ENCODE measurements at places on chromosomes 2 and 18.
A peak's percentile ranks its signal among the peaks of the same experiment; 100 is the strongest.

GRCh38 chr18:31382107-31382506 lies 5.5 kb downstream of the DSG4 start:
- DNase-seq: no peak

GRCh38 chr2:181106229-181106628 lies 125.8 kb downstream of the UBE2E3 start:
- no peak for DNase-seq

DNA sequence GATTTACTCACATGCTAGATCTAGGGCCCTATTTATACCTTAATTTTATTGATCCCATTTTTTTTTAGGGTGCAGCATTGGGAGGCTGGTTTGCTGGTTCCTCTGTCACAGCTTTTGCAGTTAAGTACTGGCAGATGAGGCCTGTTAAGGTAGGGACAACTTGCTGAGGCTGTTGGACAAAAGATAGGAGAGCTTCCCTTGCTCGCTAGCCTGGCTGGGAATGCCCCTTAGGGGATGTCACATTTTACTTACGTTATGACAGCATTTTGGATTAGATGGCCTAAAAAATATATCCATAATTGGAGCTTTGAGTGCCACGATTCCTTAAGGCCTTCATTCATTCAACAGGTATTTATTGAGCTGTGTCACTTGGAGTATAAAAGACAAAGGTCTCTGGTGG lies 8.2 kb downstream of the LGALSL start:
- no peak for DNase-seq

- no peak for DNase-seq
These were observed 56.6 kb upstream of the UGP2 start for GRCh38 chr2:63785096-63785495.

GRCh38 chr2:230174466-230174865 lies 45.3 kb downstream of the SP110 start:
- DNase-seq: no peak

- no peak for DNase-seq
These were observed 34.4 kb upstream of the SH3BP4 start for GRCh38 chr2:234917211-234917975.

DNA sequence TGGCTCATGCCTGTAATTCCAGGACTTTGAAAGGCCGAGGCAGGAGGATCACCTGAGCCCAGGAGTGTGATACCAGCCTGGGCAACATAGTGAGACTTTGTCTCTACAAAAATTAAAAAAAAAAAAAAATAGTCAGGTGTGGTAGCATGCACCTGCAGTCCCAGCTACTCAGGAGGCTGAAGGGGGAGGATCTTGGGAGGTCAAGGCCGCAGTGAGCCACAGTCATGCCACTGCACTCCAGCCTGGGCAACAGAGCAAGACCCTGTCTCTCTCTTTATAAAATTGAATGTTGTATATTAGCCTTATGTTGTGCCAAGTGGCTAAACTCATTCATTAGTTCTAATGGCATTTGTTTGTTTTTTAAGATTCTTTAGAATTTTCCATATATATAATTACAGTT lies 207.7 kb upstream of the COPS8 start:
- DNase-seq: no peak

- no peak for DNase-seq
These were observed 143.3 kb upstream of the ITGA4 start for GRCh38 chr2:181313845-181314244.

- no peak for DNase-seq
These were observed 5.1 kb upstream of the COLEC12 start for GRCh38 chr18:505483-506122.

GRCh38 chr2:38765551-38765950 lies 12.5 kb upstream of the GEMIN6 start:
- no peak for DNase-seq

GRCh38 chr2:44836174-44836573 lies 105.3 kb upstream of the SIX3 start:
- DNase-seq: no peak

- no peak for DNase-seq
These were observed 784.6 kb upstream of the ZEB2 start for GRCh38 chr2:145304501-145304900.

GRCh38 chr18:23189768-23190661 lies 54.7 kb downstream of the CABLES1 start:
- no peak for DNase-seq

GRCh38 chr18:78719821-78720220 lies 259.8 kb upstream of the SALL3 start:
- no peak for DNase-seq

GRCh38 chr2:25618676-25619075 lies 54.7 kb downstream of the DTNB start:
- no peak for DNase-seq

- DNase-seq: no peak
These were observed 66.8 kb downstream of the EPB41L5 start for GRCh38 chr2:120079647-120080046.

DNA sequence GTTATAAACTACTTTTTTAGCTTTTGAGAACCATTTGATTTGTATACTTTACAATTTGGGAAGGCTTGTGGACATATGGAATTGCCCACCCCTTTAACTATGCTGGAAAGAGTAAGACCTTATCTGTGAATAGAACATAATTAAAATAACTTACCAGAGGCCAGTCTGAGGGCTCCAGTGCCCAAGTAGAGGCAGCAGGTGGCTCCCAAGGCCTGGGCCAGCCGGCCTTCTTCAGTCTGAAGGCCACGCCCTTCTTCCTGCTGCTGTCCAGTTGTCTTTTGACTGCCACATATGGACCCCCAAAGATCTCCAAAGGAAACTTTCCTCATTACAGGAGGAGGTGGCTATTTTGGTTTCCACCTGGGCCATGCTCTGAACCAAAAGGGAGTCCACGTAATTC lies 12.0 kb upstream of the IL18RAP start:
- DNase-seq: no peak

- DNase-seq: no peak
These were observed 48.2 kb upstream of the PPM1B start for GRCh38 chr2:44120428-44120827.

DNA sequence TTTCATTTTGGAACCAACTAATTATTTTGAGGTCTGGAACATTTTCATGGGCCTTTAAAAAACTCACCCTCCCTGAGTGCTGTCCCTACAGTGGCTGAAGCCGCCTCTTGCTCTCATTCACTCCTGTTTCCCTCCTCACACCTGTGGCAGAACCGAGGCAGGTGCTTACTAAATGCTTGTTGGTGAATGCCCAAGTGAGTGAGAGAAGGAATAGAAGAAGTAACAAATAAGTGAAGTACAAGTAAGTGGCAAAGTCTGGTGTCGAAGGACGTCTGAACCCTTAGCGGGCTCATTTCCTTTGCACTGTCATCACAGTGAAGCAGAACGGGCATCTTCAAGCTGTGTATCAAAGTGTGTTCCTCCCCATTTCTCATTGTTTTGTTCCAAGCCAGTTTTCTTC lies 135.2 kb downstream of the RHBDD1 start:
- no peak for DNase-seq

DNA sequence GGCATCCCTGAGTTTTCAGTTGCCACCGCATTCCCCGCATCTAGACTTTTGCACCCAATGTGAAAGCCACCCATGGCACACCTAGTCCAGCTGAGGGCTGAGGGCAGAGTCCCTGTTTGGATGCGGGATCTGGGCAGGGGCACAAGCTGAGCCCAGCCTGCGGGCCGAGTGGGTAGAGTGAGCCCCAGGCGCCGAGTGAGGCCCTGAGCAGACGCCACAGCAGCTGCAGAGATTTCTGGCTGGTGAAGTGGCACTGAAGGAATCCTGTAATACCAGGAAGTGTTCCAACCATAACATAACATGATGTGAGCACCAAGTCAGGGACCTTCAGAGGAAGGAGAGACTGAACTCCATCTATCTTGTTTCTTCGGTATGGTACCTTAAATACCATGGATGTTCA lies 27.7 kb upstream of the FRZB start:
- DNase-seq: no peak

DNA sequence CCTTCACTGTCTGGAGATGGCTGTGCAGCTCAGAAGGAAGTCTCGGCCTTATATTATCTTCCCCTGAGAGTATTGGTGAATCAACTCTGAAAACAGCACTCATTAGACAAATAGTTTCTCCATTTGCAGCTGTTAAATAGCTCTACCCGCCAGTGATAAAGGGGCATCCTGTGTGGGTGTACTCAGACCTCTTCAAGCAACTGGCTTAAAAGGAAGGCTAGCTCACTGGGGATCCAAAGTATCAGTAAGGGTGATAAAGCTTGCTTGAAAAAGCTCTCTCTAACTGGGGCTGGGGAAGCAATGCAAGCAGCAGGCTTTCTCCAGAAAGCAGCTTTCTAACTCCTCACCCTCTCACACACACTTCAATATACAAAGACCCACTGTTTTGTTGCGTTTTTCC lies 64.9 kb upstream of the PSMD14 start:
- DNase-seq: peak; percentile 11

DNA sequence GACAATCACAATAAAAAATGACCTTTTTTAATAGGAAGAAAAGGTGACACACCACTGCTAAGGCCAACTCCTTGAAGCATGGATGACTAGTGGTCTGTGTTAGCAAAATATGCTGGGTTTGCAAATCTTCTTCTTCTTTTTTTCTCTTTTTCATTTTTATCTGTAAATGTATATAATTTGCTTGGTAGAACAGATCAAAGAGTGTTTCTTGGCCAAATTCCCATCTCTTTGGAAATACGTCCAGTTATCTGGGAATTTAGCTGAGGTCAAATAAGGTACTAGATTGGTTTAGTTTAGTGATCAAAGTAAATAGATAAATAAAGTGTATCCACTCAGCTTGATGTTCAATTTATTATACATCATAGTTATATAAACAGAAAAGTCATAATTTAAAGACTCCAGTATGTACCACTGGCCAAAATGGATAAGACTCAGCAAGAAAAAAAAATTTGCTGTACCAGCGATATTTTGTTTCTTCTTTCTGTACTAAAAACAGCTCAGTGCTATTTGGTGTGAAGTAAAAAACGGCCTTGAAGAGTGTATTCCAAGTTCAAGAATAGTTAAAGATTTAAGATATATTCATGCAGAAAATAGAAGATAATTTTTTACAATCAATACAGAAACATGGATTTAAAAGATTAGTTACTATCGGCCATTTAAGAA lies 738.6 kb upstream of the PIK3C3 start:
- no peak for DNase-seq

DNA sequence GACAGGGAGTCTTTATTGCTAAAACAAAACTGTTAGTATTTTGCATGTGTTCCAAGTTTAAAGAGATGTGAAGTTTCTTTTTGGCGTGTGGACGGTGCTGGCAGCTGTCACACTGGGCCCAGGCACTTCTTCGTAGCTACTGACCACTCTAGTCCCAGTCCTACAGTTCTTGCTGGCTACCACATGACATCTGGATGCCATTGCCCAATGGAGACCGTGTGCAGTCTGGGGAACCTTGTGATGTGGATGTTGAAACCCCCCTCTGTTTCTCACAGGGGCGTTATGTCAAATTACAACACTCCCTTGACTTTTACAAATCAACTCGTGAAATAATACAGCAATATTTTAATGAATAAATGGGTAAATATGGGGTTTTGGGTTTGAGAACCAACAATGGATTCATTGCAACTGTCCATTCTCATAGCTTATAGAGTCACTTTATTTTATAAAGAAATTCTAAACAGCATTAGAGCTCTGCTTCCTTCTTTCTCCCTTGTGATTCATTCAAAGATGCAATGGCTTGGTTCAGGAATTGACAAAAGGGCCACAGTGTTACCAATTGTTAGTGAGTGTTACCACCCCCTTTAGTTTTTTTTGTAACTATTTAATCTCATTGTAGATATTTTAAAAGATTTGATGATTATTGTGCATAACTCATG lies 1.2 kb downstream of the GPD2 start:
- DNase-seq: no peak

DNA sequence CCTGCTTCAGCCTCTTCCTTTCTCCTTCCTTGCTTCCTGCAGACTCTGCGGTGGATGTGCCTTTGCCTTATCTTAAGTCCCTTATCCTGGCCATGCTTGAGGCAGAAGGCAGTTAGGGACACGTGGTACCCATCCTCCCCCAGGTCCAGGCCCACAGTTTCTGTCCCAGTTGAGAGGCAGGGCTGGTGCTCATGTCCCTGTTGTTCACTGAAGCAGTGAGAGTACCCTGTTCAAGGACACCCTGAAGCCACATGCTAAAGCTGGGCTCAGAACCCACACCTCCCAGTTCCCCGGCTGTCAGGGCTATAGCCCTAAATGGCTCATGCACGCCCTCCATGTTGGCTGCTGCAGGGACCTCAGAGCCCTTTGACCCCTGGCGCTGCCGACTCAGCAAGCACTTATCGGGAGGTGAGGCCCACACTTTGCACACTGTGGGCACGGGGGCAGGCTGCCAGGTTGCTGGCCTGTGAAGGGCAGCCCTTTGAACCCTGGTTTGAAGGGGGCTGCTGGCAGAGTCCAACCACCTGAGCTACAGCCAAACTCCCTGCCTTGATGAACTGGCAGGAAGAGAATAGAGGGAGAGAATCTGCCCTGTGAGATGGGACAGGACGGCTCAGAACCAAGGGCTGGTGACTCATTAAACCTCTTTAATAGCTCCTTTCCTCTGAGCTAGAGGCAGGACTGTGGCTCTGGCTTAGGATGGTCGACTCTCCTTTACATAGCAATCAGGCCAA lies 6.3 kb downstream of the KHK start:
- no peak for DNase-seq

DNA sequence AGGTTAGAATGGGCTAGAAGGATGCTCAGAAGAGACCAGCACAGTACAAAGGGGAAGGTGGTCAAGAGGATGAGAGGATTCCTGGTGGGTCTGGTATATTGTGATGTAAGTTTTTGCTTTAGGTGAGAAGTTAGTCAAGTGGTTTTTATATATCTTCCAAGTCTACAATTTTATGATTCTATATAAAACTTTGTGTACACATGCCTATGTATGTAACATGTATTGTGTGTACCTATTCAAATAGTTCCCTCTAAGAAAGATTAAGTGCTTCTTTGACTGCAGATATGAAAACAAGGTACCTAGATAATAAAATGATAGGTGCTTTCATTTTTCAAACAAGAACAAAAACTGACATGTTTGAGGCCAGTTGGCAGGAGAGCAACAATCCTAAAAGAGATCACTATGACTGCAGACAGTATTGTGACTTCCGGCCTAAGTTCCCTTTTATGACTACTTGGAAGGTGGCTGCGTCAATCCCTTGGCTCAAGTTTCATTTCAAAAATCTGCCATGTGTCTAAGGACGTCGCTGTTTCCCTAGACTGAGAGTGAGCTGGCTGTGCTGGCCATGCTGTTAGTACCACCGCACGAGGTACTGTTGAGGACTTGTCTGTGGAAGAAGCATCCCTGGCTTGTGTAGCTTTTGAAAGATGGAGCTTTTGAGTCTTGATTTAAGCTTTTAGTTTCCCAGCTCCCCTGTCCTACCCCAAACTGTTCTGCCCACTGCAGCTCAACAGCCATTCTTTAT lies 123.1 kb downstream of the PRPF40A start:
- no peak for DNase-seq
